Retina (tissue), 1 donor: ENCODE measurements at places on chromosomes 13 and 19.
A peak's percentile ranks its signal among the peaks of the same experiment; 100 is the strongest.

DNA sequence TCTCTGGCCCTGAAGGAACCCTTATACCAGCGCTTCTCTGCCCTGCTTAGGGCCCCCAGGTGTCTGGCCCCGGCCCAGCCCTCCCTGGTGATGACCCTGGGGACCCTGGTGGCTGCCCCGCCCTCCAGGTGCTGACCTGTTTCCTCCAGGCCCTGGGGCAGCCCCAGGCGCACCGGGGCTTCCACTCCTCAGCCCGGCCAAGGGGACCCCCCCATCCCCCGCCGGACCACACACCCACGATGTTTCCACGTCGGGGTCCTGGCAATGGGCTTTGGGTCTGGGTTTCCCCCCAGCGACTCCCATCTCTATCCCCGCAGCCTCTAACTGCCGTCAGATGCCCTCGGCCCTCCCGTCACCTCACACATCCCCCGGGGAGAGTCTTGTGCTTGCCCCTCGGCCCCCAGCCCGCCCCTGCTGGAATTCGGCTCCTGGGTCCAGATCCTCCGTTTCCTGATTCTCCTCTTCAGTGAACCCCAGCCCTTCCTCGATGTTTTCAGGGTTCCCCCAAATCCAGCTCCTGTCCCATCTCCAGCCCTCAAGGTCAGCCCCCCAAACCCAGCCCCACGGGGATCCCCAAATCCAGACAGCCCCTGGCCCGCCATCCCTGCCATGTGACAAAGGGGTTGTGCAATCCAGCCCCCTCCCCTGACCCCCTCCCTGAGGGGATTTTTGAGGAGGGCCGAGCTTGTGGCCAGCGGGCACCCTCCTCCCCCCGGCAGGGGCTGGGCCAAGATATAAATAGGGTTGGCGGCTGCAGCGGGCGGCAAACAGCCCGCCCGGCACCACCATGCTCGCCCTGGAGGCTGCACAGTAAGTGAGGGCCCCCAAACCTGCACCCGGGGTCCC is at the start of gene SPIB:
TSS of gene SPIB (plus strand) at position 763 of the 846 bp plus-strand sequence. CDS start at position 788, 25 bp downstream.
- DNase-seq = no peak

GRCh38 chr19:7636691-7637373 is at the start of gene STXBP2:
TSS of gene STXBP2 (plus strand) at chr19:7637110. CDS start at chr19:7637150, 40 bp downstream.
- no peak for DNase-seq

DNA sequence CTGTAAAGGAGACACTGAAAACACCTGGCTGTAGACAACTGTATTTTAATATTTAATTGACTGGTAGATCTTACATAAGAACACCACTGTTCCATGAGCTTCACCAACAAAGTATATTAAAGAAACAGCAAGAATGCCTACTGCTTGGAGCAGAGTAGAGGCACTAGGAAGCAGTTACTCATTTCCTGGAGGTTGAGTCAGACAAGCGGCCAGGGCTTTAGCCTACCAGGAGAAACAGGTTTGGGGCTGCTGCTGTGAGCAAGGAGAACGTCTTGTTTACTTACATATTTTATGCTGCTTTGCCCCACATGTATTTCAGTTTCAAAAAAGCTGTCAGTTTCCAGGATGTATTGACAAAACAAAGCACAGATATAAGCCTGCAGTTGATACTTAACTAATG is 33.4 kb downstream of the ALG5 start:
- DNase-seq = no peak

GRCh38 chr19:35512831-35513627 is 420 bp downstream of the DMKN start:
- DNase-seq = no peak

DNA sequence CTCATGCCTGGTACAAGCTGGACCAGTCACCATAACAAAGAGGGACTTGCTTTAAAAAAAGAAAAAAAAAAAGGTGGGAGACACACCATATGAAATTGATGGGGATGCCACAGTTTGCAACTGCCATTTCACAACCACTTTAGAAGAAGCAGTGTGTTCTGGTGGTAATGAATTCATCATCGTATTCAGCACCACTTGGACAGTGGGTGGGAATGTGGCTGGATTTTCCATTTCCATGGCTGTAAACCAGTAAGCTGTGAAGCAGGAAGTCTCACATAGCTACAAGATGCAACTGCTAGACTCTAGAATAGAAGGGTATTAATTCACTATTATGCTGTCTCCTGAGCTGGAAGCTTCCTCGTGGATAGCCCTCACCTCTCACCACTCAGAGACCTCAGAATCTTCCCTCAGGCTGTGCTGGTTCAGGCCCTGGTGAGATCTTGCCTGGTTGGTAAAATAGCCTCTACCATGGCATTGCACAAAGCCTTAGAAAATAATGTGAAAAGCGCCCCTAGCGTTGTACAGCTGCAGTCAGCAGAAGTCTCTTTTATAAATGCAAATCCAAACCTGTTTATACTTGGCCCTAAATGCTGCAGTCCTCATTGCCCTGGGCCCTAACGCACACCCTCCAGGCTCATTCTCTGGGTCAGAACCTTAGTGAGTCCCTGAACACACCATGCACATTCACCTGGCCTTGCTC is 150.7 kb downstream of the KCTD15 start:
- no peak for DNase-seq

- no peak for DNase-seq
These were observed 14.3 kb upstream of the FOXO1 start for GRCh38 chr13:40680659-40681323.

- DNase-seq = peak; percentile 47
These were observed 3.2 kb upstream of the ZNF850 start for GRCh38 chr19:36775768-36776167.

- peak; percentile 31 for DNase-seq
These were observed 52.7 kb downstream of the KCTD12 start for GRCh38 chr13:76833441-76833954.

- no peak for DNase-seq
These were observed 4.3 kb downstream of the ZGLP1 start for GRCh38 chr19:10305139-10305806.
